CD8-positive, alpha-beta memory T cell (primary cell): ENCODE measurements at places on chromosomes 16 and 17. TPM values are rescaled to one million over a fixed set of nuclear protein-coding genes. Genes with fewer than 3 reads are reported as not detected.

GRCh38 chr16:68740628-68741346 lies 3.7 kb downstream of the CDH1 start:
- H3K4me3 ChIP-seq = no peak overlapping the region
- no peaks in the 10 kb centered on the region for H3K36me3 ChIP-seq
- H3K27me3 ChIP-seq = no peaks in the 10 kb centered on the region
- no peaks in the 10 kb centered on the region for H3K4me1 ChIP-seq

- no peaks in the 10 kb centered on the region for H3K4me1 ChIP-seq
- H3K4me3 ChIP-seq = no peak overlapping the region
- H3K36me3 ChIP-seq = peaks cover 25% of the 10 kb centered on the region
- no peak overlapping the region for H3K27ac ChIP-seq
- H3K27me3 ChIP-seq = no peaks in the 10 kb centered on the region
Measured at GRCh38 chr17:1067282-1067956, 70.5 kb downstream of the TIMM22 start.

GRCh38 chr17:81534157-81535006 lies 6.2 kb downstream of the FSCN2 start:
- H3K36me3 ChIP-seq = no peaks in the 10 kb centered on the region
- DNase-seq = no peak
- no peak overlapping the region for H3K27ac ChIP-seq
- H3K4me3 ChIP-seq = no peak overlapping the region
- H3K4me1 ChIP-seq = no peaks in the 10 kb centered on the region
- peaks cover 6% of the 10 kb centered on the region for H3K27me3 ChIP-seq

DNA sequence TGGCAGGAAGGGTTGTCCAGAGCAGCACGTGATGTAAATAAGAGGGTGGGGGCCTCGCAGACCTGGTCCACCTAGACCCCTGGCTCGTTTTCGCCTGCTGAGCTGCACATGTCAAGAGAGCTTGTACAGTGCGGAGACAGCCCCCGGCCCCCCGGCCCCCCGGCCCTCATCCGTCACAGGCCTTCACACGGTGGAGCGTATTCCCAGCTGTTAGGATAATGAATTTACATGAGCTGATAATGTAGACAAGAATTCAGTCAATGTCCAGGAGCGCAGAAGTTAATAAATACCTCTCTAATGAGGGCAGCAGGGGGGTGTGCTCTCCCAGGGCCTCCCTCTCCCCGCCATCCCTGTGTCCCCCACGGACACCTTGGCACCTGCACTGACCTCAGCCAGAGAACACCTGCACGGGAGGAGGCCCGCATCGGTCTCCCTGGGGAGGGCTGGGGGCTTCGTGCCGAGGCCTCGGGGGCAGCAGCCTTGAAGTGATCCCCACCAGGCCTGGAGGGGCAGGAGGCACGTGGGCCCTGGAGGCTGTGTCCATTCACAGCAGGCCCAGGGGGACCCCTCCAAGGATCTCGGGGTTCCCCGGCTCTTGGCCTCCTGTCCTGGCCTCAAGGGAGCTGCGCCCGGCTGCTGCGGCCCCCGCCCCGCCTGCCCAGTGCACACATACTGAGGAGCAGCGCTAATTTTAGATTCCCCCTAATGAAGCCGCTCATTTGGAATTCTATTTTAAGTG lies 14.6 kb downstream of the GSE1 start:
- H3K4me3 ChIP-seq = no peak overlapping the region
- H3K36me3 ChIP-seq = peaks cover 4% of the 10 kb centered on the region
- no peaks in the 10 kb centered on the region for H3K27me3 ChIP-seq
- no peaks in the 10 kb centered on the region for H3K4me1 ChIP-seq
- no peak overlapping the region for H3K27ac ChIP-seq
- no peak for DNase-seq

- H3K36me3 ChIP-seq = no peaks in the 10 kb centered on the region
- H3K4me3 ChIP-seq = no peak overlapping the region
- H3K4me1 ChIP-seq = no peaks in the 10 kb centered on the region
- H3K27me3 ChIP-seq = no peaks in the 10 kb centered on the region
- H3K27ac ChIP-seq = no peak overlapping the region
Measured at GRCh38 chr16:11379420-11379819, 34.2 kb downstream of the RMI2 start.

The CNTNAP4 gene
- total RNA-seq = not detected
